ENCODE measurements at places on chromosomes 16 and 17. TPM values are rescaled to one million over a fixed set of nuclear protein-coding genes. Genes with fewer than 3 reads are reported as not detected.

DNA sequence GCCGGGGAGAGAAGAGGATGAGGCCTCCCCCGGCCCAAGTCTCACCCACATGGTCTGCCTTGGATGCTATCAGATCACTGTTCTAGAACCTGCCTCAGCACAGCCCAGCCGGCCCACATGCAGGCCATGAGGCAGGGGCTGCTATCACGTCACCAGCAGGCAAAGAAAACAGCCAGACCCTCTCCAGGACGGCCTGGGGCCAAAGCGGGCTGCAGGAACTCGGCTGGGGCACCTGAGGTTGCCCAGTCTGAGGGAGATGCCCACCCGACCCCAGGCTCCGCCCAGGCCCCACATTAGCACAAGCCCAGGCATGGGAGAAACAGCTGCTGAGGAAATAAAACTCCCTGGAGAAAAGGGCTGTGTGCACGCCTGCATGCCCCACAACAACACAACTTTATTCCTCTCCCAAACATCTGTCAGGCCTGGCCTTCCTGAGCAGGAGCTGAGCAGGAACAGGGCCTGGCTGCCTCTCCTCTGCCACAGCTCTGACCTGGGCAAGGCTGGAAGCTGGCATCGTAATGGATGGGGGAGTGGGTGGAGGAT is 6.7 kb upstream of the SMIM5 start:
- DNase-seq, result no peak

MT4 gene
- not detected for polyA plus RNA-seq

DPEP1 gene
- polyA plus RNA-seq, result 4.1 TPM

SNX20 gene
- 1.7 TPM for polyA plus RNA-seq
